ENCODE measurements at places on chromosomes 2 and 18.

GRCh38 chr18:55381277-55381676, 206.7 kb downstream of the TCF4 start:
- no peak for DNase-seq

DNA sequence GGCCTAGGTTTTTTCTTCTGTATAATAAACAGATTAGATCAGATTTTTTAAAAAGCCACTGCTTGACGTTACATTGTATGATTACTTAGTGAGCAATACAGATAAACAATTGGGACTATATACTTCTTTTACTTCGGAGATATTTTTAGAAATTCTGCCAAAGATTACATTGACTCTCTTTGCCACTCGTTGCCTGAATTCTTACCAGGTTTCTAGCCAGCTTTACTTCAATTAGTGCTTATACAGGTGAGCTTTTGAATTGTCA, 156.6 kb downstream of the HAUS1 start:
- DNase-seq: no peak

- no peak for DNase-seq
These were observed 408.8 kb upstream of the UBE2E3 start for GRCh38 chr2:180571559-180571958.

GRCh38 chr2:239179851-239180371, 220.9 kb downstream of the HDAC4 start:
- DNase-seq: no peak

GRCh38 chr18:21777814-21778213, 37.2 kb downstream of the MIB1 start:
- no peak for DNase-seq
